ENCODE measurements at places on chromosomes 4 and X.
A peak's percentile ranks its signal among the peaks of the same experiment; 100 is the strongest.

- no peak for DNase-seq
Measured at GRCh38 chr4:186132577-186133242, 28.2 kb downstream of the FAM149A start.

- no peak for DNase-seq
Measured at GRCh38 chrX:150587585-150588503, 19.4 kb downstream of the MTM1 start.

DNA sequence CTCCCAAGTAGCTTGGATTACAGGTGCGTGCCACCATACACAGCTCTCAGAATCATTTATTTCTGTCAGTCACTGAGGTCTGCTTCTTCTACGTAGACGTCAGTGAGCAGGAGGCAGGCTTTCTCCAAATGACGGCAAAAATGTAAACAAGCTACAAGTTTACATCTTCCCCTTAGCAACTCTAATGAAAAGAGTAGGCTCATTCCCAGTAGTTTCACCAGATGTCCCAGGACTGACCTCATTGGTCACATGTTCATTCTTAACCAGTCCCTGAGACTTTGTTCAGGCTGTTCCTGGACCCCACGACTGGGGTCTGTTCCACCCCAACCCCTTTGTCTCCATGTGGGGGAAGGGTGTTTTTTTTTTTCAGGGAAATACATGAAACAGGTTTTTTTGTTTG is 67.1 kb downstream of the TENM3 start:
- DNase-seq = no peak

- DNase-seq = no peak
Measured at GRCh38 chrX:49101629-49101984, 21.9 kb upstream of the WDR45 start.

GRCh38 chrX:74351760-74352159 is 47.8 kb downstream of the ZCCHC13 start:
- no peak for DNase-seq

DNA sequence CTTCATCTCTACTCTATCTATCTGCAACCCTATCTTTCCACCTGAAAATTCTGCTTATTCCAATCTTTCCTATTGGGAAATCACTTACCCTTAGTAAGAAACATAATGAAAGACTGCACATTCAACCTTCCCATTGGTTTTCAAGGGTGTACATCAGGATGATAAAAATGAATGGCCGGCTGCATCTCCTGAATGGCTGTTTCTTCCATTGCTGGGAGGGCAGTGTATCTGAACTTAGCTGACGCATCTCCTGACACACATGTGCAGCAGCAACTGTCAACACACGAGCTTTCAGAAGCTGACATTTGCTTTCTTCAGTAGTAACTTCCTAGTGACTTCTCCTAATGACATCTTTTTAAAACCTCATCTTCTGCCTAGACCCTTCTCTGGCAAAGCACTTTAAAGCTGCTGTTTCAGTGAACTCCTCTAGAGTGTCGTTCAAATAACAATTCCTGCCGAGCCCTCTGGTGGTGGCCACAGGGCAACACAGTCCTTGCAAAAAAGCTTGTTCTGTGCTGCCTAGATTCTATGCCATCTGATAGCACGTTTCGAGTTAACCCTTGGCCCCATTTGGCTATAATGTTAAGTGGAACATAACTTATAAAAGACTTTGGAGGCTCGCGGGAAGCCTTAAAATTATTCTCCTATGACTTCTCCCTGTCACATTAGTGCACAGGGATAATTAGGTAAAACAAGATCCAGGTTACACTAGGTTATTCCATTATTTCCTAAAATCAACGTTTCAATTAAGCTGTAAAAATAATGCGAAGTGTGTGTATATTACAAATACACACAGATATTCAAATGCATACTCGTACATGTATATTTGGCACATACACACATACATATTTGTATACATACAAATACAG is 2340.7 kb downstream of the PCDH7 start:
- DNase-seq = peak; percentile 38

GRCh38 chrX:32572644-32573043 is 638.7 kb downstream of the DMD start:
- DNase-seq = no peak

DNA sequence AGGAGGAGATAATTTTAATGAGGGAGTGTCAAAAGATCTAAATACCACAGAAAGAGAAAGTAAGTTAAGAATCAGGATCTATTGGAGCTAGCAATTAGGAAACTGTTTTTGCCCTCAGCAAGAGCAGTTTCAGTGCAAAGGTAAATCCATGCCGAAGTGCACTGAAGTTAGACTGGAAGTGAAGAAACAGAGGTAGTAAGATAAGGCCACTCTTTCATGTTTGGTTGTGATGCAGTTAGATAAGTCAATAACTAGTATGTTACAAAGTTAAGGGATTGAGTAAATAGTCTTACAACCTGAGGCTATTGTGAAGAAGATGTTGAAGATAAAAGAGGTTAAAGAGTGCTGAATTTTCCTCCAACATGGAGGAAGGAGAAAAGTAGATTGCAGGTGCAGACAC is 46.7 kb upstream of the UCP1 start:
- DNase-seq = no peak

- DNase-seq = no peak
Measured at GRCh38 chr4:111204797-111205196, 581.9 kb upstream of the PITX2 start.

DNA sequence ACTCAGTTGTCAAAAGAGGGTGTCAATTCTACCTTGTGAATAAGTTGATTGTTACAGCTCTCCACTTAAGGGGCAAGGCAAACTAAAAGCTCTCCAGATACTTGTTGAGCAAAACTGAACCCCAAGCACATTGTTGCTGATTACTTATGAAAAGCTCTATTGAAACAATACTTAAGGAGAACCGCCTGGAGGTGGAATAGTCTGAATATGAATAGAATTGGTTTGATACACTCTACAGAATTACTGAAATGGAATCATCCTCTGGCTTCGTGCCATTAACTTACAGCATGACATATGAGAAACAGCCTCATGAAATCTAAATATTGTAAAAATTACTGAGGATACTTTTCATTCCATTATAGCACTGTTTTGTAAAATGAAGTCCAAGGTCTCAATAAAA is 127.0 kb upstream of the SH3RF1 start:
- no peak for DNase-seq

DNA sequence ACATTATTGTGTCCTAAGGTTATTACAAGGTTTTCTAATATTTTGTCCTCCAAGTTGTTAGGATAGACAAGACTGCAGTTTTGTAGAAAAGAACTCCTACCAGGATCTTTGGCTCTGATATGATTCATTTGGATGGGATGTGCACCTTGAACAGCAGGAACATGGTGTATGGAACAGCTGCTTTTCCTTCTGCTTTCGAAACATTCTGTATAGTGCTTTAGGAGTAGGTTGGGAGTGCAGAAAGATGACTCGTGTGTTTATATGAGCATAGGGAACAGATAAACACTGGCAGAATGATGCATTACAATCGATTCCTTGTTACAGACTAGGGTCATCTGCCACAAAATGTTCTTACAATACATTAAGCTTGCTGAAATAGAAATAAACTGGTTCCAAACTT is 790.1 kb downstream of the DMD start:
- DNase-seq = no peak

GRCh38 chr4:141435446-141436225 is 200.7 kb upstream of the IL15 start:
- DNase-seq = no peak

GRCh38 chrX:7019555-7019954 is 128.0 kb upstream of the STS start:
- DNase-seq = no peak

DNA sequence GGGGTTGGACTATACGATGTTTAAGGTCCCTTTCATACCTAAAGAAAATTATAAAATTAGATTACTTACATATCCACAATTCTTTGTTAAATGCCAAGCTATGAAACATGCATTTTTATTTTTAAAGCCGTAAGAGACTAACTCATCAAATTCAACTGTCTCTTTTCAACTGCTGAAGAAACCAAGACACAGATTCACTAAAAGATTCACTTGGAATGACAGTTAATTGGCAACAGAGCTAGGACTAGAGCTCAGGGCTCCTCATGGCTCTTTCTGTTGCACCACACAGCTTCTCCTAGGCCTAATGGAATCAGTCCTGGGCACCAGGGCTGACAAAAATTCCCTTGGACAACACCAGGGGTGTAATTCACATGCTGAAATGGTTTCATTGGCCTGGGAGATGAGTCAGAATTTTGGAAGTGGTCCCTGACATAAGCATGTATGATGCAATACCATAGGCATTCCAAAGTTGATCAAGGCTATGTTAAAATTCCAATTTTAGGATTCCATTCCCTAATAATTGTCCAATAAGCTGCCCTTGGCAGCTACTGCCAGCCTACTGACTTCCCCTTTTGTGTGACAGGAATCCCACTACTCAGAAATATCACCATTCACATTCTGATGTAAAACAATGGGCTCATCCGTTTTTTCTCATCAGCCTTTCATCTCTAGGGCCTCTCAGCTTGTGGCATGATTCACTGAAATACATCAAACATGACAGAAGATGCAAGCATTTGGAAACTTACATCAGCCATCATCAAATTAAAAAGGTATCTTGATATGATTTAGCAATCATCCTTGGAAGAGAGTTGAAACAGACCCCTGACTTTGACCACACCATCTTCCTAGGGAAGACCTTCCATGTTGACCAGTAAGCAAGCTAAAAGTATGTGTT is 54.2 kb downstream of the PLAC1 start:
- DNase-seq = no peak

DNA sequence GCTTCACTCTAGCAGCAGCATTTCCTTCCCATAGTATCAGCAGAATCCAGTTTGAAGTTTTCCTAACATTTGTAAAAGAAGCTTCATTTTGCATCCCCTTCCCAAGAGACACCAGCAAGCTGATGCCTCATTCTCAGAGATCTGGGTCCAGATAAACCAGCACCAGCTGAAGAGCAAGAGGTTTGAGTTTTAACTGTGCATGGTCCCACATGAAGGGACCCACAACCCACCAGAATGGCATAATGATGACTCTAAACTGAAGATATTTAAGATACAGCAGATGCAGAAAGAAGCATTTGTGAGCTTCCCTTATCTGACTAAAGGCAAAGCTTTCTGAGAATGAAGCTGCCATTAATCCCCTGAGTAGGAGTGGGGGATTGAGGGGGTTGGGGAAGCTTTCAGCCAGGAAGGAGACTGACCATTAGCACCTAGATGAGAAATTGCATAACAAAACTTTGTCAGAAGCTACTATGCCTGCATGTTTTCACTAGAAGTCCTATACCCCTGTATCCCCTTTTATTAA is 18.6 kb downstream of the NUDT6 start:
- no peak for DNase-seq

- no peak for DNase-seq
Measured at GRCh38 chrX:3384327-3384726, 37.9 kb upstream of the MXRA5 start.

DNA sequence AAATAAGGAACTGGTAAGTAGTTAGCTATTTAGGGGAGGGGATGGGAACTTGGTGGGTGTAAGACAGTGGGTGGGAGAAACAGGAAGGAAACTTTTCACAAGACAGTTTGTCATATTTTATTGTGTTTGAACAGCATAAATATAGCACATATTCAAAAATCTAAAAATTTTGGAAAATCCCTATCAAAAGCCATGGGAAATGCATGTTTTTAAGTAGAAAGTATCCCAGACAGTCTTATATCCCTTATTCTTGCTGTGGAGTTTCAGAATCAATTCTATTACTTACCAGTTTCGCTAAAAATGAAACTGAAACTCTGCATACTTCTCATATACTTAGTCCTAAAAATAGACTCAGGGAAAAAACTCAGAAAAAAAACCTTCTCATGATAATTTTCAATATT is 22.3 kb upstream of the RASGEF1B start:
- DNase-seq = no peak

DNA sequence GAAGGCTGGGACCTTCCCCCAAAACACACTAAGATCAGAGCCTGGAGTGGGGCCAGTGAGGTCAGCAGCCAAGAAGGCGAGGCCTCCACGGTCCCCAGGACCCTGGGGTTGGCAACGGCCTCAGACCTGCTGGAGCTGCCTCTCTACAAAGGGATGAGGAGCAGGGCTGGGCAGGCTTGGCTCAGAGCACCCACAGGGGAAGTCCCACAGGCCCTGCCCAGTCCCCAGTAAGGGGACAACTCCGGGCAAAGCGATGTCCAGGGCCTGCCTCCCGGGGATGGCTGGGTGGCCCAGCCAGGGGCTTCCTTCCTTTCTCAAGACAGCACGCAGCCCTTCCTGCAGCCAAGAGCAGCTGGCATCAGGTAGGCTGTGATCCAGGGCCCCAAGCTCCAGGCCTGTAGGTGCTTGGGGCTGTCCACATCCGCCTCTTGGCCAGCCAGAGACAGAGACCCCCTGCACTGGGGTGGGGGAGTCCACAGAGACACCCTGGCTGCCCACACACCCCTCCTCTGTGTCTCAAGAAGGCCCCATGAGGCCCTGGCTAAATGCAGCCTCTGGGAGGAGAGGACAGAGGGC is 5.7 kb downstream of the MXD4 start:
- DNase-seq = no peak

GRCh38 chrX:10120828-10121227 is 35.9 kb upstream of the CLCN4 start:
- no peak for DNase-seq

DNA sequence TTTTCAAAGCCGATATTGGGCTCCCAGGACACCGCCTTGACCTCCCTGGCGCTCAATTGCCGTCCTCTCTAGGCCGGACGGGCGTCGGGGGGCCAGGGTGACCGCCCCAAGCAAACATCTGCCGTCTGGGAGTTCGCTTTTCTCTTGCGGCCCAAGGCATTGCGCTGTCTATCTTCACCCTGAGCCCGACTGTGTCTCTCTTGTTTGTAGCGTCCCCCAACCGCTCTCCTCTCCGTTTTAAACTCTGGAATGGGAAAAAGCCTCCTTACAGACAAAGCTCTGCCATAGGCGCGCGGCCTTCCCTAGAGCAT is 551 bp upstream of the ARX start:
- no peak for DNase-seq

DNA sequence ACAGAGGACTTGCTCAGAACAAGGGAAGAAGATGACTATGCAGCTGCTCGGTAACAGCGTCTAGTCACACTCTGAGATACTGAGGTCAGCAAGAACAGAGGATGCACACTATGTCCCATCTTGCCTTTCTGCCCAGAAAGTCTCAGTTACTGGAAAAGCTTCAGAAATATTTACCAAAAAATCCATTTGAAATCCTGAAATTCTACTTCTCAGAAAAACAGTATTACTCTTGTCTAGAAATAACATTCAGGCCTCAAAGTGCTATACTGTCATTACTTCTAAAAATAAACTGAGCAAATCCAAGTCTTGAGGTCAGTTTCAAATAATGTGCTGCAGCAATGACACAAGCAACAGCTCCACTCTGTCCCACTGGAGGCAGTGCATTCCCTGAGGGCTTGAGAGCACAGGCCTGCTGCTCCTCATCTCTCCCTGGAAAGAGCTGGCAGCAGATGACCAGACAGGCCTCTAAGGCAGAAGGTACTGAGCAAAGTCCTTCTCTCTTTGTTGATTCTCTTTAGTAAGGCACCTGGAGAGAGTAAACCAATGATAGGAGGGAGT is 76.9 kb downstream of the CAMK2D start:
- DNase-seq = peak; percentile 56

- no peak for DNase-seq
Measured at GRCh38 chr4:97646997-97647396, 496.3 kb downstream of the STPG2 start.

- peak; percentile 73 for DNase-seq
Measured at GRCh38 chr4:158146736-158147135, 26.1 kb downstream of the GASK1B start.

- DNase-seq = no peak
Measured at GRCh38 chr4:69054578-69055200, 41.6 kb upstream of the UGT2B7 start.

- no peak for DNase-seq
Measured at GRCh38 chr4:146033149-146033548, 94.5 kb upstream of the ZNF827 start.

- DNase-seq = no peak
Measured at GRCh38 chr4:114349543-114350175, 248.9 kb upstream of the UGT8 start.

GRCh38 chr4:88610771-88611170 is 18.5 kb downstream of the HERC3 start:
- peak; percentile 39 for DNase-seq
